HFFc6 (cell line): ENCODE measurements at places on chromosomes 11 and 22.

- peaks cover 9% of the 10 kb centered on the region; the same call in 1 of the 2 replicates for H3K36me3 ChIP-seq
- DNase-seq: no peak
- peaks cover 49% of the 10 kb centered on the region for H3K4me1 ChIP-seq
- peak overlapping the region; percentile 98 for H3K27ac ChIP-seq
- H3K27me3 ChIP-seq: peaks cover 8% of the 10 kb centered on the region
These were observed 5.1 kb downstream of the MRGPRF start for GRCh38 chr11:69007975-69008381.

DNA sequence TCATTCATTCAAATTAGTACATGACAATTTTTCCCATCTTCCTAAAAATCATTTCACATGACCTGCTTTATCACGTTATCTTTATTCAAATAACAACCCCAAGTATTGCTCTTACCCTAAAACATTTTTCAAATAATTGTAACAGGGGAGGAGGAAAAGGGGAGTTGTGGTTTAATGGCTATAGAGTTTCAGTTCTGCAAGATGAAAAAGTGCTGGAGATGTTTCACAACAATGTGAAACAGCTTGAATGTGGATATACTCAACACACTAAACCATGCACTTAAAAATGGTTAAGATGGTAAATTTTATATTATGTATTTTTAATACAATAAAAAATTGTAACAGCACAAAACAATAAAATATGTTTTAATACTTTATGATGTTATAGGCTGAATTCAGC is 161.6 kb upstream of the GUCY1A2 start:
- 0 out of 2 replicates have a peak, but pooled peaks cover 6% of the 10 kb centered on the region for H3K36me3 ChIP-seq
- no peak for DNase-seq
- H3K27me3 ChIP-seq: no peaks in the 10 kb centered on the region
- H3K27ac ChIP-seq: no peak overlapping the region
- H3K4me1 ChIP-seq: no peaks in the 10 kb centered on the region

GRCh38 chr11:34359548-34359891 is 1.7 kb upstream of the ABTB2 start:
- H3K27ac ChIP-seq: no peak overlapping the region
- peak overlapping the region; percentile 87 for H3K4me3 ChIP-seq
- DNase-seq: no peak
- H3K36me3 ChIP-seq: no peaks in the 10 kb centered on the region
- H3K27me3 ChIP-seq: peaks cover 23% of the 10 kb centered on the region

- DNase-seq: no peak
- peaks cover 19% of the 10 kb centered on the region for H3K4me1 ChIP-seq
- H3K4me3 ChIP-seq: no peak overlapping the region
- H3K27ac ChIP-seq: no peak overlapping the region
- no peaks in the 10 kb centered on the region for H3K36me3 ChIP-seq
These were observed 9.7 kb downstream of the DGKZ start for GRCh38 chr11:46356924-46357482.

- H3K27ac ChIP-seq: no peak overlapping the region
- peaks cover 5% of the 10 kb centered on the region for H3K36me3 ChIP-seq
- no peaks in the 10 kb centered on the region for H3K4me1 ChIP-seq
- no peak overlapping the region for H3K4me3 ChIP-seq
- no peak for DNase-seq
- no peaks in the 10 kb centered on the region; the same call in 1 of the 2 replicates for H3K27me3 ChIP-seq
These were observed 170.7 kb downstream of the CTTN start for GRCh38 chr11:70568814-70569617.
